ENCODE measurements at places on chromosomes 5 and 9.

DNA sequence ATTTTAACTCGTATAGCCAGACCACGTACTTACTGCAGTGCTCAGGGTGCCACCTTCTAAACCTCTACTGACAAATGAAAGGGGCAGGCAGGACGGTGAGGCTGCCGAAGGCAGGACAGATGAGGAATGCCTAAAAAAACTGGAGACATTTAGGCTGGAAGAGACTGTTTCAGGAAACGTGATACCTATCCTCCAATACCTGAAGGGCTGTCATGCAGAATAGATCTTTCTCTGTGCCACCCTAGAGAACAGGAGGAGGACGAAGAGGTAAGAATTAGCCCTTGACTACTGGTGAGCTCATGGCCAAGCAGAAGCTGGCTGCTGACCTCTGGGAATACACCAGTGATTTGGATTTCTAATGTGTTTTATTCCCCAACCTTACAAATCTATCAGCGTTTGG is 139.4 kb downstream of the EFNA5 start:
- no peak for DNase-seq

DNA sequence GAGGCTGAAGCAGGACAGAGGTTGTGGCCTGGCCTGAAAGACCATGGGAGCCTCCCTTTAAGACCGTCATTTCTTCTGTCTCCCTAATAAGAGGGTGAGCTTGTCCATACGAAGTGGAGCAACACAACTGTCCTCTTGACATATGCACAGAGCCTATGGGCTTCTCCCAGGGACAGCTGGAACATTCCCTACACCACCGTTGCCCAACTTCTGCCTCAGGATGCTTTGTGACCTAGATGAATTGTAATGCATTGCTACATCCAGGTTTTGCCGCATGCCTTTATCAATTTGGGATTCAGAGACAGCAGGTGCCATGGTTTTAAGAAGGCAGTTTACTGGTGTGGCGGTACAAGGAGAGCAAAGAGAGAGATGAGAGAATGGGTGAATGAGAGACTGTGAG is 34.4 kb upstream of the ZNF622 start:
- no peak for DNase-seq

DNA sequence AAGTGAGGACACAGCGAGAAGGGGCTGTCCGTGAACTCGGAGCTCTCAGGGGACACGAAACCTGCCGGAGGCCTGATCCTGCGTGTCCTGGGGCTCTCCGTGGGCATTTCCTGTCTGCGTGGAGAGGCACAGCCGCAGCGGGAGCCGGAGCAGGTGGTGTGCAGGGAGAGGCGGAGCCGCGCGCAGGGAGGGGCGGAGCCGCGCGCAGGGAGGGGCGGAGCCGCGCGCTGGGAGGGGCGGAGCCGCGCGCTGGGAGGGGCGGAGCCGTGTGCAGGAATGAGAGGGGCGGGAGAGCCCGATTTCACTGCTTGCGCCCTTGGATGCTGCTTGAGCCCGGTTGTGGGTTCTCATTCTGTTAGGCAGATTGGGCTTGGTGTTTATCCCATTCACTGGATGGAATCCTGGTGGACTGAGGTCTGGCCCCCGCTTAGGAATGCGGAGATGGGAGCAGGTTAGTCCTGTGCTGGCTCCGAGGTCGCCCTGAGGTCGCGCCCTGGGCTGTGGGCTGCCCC is 26.7 kb downstream of the NDUFS6 start:
- no peak for DNase-seq

DNA sequence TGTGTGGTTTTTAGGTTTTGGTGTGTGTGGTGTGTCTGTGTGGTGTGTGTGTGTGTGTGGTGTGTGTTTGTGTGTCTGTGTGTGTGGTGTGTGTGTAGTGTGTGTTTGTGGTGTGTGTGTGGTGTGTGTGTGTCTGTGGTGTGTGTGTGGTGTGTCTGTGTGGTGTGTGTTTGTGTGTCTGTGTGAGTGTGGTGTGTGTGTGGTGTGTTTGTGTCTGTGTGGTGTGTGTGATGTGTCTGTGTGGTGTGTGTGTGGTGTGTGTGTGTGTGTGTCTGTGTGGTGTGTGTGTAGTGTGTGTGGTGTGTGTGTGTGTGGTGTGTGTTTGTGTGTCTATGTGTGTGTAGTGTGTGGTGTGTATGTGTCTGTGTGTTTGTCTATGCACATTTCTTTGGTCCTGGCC is 25.0 kb upstream of the NKD2 start:
- no peak for DNase-seq

- no peak for DNase-seq
These were observed 28.3 kb upstream of the RAI14 start for GRCh38 chr5:34627794-34628193.

- DNase-seq, result no peak
These were observed 172.3 kb downstream of the TENT4A start for GRCh38 chr5:6885581-6885980.

DNA sequence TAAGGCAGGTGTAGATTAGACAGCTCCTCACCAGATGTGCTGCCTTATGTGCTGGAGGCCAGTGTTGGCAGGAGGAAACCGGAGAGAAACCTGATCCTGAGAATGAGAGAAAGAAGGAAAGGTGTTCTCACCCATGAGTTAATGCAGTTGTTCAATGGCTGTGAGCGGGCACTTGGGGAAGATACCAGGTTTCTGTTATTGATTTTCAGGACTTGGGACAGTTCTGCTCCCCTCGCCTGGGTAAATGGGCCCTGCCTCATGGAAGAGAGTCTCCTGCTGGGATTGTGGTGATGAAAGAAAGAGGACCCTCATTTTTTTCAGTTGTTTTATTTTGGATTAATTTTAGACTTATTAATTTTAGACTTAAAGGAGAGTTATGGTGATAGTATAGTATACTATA is 59.5 kb downstream of the EGFLAM start:
- no peak for DNase-seq

GRCh38 chr5:178309271-178310013 is 76.8 kb upstream of the PHYKPL start:
- DNase-seq, result no peak

DNA sequence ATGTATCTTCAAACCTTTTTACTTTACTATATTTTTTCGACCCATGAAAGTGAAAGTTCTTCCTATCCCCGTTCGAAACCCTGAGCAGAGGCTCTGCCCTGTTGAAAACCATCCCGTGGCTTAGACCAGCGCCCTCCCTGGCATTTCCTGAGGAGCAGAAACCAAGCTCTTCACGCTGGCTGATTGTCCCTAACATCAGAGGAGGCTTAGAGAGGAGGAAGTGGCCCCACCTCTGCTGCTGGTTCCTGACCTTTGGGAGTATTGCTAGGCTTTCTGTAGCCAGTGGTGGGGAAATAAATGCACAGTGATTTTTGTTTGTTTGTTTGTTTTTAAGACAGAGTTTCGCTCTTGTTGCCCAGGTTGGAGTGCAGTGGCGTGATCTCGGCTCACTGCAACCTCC is 4.2 kb upstream of the PTGES start:
- no peak for DNase-seq

DNA sequence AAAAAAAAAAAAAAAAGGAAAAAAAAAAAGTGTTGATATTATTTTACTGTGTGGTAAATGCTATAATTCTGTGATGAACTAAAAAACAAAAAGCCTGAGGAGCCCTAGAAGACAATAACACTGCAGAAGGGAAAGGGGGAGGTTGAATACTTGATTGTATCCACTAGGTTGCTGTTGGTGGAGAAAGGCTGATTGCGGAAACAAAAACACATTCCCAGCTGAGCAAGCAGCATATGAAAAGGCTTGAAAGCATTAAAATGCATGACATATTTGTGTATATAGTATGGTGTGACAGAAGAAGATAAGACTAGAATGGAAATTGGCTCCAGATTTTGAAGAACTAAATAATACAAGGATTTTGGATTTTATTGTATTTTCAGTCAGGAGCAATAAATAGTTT is 8.9 kb downstream of the RABGAP1 start:
- DNase-seq, result no peak

DNA sequence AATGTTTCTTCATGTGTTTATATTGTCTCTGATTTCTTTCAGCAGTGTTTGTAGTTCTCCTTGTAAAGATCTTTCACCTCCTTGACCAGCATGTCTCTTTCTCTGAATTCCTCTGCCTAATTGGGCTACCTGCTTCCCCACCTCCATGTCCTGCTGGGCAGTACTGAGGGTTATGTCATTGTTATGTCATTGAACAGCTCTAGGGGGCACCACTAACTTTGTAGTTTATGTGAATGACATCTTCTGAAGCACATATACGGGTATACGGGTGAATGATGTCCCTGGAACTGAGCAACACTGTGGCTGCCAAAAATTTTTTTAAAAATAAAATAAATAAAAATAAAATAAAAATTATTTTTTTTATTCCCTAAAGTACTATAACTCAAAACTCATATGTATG is 16.9 kb upstream of the SNCAIP start:
- DNase-seq, result no peak

GRCh38 chr5:53944981-53945380 is 365.4 kb downstream of the ARL15 start:
- no peak for DNase-seq

- DNase-seq, result no peak
These were observed 4.5 kb downstream of the POU4F3 start for GRCh38 chr5:146342882-146343865.

DNA sequence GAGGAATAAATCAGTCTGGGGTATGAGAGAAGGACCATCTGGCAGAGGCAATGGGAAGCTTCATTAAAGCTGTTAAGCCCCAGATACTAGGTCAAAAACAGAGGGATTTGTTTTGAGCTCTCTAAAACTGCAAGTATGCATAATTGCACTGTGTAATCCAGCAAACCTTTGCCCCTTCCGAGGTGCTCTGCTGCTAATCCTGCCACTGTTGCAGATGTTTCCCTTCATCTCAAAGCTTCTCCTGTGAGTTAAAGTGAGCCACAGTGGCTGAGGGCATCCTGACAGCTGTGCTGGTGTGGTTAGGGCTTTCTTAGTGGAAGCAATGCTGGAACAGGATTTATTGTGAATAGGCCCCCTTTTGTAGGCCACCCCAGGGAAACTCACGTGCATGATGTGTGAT is 160.3 kb upstream of the TRPC7 start:
- DNase-seq, result no peak

DNA sequence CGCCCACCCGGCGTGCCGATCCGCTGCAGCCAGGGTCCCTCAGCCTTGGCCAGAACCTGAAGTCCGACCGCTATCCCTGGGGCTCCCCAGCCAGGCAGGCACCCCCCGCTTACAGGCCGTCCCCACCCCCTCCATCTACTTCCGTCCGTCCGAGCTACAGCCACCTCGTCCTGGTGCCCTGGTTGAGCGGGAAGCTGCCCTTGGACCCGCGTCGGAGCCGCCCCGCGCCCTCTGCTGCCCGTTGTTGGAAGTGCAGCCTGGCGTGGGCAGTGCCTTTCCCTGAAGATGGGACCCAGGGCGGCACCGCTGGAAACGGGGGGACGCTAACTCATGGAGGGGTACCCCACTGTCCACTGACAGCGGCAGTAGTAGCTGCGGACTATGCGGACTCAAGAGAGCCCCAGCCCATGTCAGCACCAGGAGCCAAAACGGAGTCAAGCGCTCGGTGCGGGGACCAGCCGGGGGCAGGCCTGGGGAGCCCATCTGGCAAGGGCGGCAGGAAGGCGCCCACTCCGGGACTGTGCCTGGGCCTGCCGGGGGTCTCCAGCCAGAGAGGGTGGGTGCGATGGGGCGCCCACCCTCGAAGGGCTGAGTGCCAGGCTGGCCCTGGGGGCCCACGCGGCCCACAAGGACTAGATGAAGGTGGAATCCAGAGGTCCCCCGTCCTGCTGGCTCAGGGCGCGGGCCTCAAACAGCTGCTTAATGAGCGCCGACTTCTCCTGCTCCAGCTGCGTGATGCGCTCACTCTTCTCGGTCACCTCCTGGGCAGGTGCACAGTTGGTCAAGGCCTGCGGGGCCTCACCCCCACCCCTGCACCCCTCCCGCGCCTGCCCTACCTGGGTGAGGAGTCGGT is 6.1 kb downstream of the SAPCD2 start:
- peak; percentile 68 for DNase-seq

DNA sequence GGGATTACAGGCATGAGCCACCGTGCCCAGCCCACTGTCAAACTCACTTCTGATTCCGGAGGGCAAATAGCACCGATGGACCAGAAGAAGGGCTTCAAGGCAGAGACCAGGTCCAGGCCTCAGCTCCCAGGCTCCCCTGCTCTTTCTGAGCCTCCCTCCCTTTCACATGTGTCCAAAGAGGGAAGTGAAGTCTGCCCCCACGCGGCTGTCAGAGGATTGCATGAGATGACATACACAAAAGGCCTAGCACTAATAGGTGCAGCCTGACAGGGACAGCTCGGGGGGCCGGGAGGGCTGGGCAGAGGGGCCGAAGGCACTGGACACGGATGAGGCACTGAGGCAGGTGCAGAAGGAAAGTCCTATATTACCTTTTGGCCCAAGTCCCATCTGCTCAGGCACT is 16.1 kb downstream of the FBP1 start:
- no peak for DNase-seq

DNA sequence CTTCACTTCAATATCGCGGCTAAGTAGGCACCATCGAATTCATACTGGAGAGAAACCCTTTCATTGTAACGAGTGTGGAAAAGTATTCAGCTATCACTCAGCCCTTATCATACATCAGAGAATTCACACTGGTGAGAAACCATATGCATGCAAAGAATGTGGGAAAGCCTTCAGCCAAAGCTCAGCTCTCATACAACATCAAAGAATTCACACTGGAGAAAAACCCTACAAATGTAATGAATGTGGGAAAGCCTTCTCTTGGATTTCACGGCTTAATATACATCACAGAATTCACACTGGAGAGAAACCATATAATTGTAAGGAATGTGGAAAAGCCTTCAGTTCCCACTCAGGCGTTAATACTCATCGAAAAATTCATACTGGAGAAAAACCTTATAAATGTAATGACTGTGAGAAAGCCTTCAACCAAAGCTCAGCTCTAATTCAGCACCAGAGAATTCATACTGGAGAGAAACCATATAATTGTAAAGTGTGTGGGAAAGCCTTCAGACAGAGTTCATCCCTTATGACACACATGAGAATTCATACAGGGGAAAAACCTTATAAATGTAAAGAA is 9.5 kb downstream of the ZNF879 start:
- DNase-seq, result no peak

- no peak for DNase-seq
These were observed 15.1 kb downstream of the PSAT1 start for GRCh38 chr9:78311886-78312524.

DNA sequence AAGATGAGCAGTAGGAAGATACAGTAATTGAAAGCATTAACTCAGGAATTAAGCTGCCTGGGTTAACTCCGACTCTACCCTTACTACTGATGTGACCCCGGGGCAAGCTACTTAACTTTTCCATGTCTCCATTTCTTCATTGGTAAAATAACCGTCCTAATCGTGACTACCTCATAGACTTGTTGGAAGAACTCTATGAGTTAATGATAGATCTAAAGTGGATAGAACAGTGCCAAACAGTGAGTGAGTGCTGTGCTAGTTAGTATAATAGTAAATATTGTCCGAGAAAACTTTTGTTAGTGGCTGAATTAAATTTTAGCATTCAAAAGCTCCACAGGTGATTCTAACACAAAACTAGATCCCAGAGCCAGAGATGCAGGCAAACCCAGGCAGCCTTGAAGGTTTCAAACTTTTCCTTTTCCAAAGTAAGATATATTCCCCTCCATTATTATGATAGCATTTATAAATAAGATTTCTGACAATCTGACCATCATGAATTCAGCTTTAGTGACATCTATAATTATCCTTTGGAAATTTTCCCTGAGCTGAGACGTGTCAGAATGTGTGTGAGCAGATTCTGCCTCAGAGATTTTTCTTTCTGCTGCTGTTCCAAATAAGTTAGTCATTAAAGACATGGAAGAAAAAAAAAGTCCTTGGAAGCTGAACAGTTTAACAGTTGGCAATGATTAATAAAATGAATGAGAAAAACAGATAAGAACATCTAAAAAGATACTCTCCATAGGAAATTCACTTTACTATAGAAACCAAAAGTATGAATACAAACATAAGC is 369.5 kb downstream of the PRELID2 start:
- no peak for DNase-seq
